Activated T-cell treated with anti-CD3 and anti-CD28 coated beads for 4 hours (primary cell): ENCODE measurements at places on chromosomes 7 and 10.

DNA sequence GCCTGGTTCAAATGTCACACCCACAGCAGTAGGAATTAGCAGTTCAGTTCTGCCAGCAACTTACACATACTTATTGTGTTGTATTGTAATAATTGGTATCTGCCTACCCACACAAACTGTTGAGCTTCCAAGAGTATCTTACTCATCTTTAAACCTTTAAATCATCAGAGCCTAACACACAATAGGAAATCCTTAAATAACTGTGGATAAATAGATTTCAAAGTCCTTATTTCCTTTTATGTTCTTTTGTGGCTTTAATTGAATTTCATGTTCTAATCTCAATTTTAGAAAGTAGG is 3.9 kb downstream of the CASD1 start:
- DNase-seq = no peak

- DNase-seq = no peak
Measured at GRCh38 chr10:86348321-86349210, 18.0 kb downstream of the GRID1 start.

GRCh38 chr7:30524545-30524944 is 19.9 kb upstream of the GGCT start:
- DNase-seq = no peak

- DNase-seq = no peak
Measured at GRCh38 chr10:132532179-132532578, 5.4 kb upstream of the INPP5A start.

GRCh38 chr7:90570373-90570959 is 25.7 kb upstream of the CDK14 start:
- no peak for DNase-seq

GRCh38 chr10:79070081-79070605 is 1.4 kb downstream of the ZMIZ1 start:
- no peak for DNase-seq

DNA sequence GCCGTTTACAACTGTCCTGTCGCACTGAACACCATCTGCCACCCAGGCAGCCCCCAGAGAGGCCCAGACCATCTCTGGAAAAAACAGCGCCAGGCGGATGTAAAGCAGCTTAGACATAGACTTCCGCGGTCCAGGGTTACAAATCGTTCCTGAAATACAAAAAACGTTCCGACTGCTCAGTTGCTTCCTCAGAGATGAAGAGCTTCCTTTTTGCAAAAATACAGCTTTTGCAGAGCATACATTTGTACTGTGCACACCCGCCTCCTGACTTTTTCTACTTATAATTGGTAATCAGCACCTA is 11.4 kb downstream of the DAGLB start:
- DNase-seq = no peak

GRCh38 chr7:14137676-14138075 is 148.2 kb upstream of the ETV1 start:
- DNase-seq = no peak

GRCh38 chr10:117972168-117972837 is 74.4 kb downstream of the RAB11FIP2 start:
- DNase-seq = no peak

- no peak for DNase-seq
Measured at GRCh38 chr10:121736315-121737130, 138.3 kb upstream of the FGFR2 start.

- no peak for DNase-seq
Measured at GRCh38 chr7:137990251-137990941, 11.5 kb downstream of the CREB3L2 start.

- DNase-seq = no peak
Measured at GRCh38 chr10:79336739-79337138, 10.5 kb upstream of the PPIF start.

DNA sequence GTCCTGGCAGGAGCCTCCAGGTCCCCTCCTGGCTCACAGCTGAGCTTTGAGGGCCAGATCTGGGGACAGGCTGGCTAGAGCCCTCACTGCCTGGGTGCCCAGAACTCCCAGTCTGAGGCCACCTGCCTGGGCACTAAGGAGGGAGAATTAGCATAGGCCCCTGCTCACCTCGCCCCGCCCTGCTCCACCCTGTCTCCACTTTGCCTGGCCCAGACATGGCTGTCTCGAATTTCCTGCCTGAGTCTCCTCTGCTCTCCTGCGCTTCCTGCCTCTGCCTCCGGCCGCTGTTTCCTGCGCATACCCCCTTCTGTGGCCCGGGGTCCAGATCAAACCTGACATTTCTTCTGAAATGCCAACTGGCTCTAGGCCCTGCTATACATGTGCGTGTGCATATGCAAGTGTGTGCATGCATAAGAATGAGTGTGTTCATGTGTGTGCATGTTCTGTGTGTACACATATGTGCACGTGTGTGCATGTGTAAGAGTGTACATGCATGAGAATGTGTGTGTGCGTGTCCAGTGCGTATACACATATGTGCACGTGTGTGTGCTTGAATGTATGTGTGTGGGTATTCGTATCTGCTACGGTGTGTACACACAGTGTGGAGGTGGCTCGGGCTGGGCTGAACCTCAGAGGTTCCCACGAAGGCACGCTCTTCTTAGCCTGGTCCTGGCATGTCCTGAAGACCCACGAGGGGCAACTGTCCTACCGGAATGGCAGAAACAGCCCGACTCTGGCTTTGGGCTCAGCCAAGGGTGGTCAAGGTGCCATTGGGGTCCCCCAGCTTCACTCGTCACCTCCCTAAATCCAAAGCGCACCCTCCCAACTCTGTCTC is 64.9 kb downstream of the MYL10 start:
- no peak for DNase-seq

- no peak for DNase-seq
Measured at GRCh38 chr7:988426-988911, 5.5 kb downstream of the CYP2W1 start.

GRCh38 chr10:28952523-28952922 is 275.2 kb downstream of the BAMBI start:
- no peak for DNase-seq

- no peak for DNase-seq
Measured at GRCh38 chr7:107754642-107755041, 10.7 kb downstream of the CBLL1 start.

- DNase-seq = no peak
Measured at GRCh38 chr10:97199152-97199551, 13.4 kb upstream of the SLIT1 start.

- DNase-seq = no peak
Measured at GRCh38 chr7:35823440-35823839, 22.6 kb downstream of the SEPTIN7 start.

GRCh38 chr10:86863484-86863842 is 94.0 kb downstream of the MMRN2 start:
- no peak for DNase-seq
